Stimulated activated CD4-positive, alpha-beta T cell treated with anti-CD3 and anti-CD28 coated beads, Interleukin-1b, Interleukin-23, amount 100 ng/mL, for 24 hours (primary cell): ENCODE measurements at places on chromosomes 16 and 17.
A peak's percentile ranks its signal among the peaks of the same experiment; 100 is the strongest.

DNA sequence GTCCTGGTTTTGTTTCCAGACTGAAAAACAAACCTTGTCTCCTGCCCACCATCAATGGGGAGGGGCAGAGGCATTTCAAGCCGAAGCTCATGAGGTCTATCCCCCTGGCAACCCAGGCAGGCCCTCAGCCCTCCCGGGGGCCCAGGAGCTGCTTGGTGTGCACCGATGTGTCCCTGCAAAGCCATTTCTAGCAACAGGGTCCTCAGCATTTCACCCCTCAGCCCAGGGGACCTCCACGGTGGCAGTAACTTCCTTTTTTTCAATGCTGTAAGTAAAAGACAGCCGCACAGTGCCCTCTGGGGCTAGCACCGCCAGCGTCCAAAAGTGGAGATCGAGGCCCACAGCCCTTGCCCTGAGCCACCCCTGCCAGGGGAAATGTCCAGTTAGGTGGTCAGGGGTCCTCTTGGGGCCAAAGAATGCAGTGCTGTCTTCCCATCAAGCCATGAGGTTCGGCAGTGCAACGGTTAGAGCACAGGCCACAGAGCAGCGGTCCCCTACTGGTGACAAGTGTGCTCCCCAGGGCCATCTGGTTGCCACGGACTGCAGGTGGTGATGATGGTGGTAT lies 79.9 kb downstream of the LITAF start:
- no peak for DNase-seq

- DNase-seq, result no peak
Observed at GRCh38 chr17:82692268-82692667, 6.2 kb downstream of the RAB40B start.

- DNase-seq, result no peak
Observed at GRCh38 chr17:76560036-76560876, 20.4 kb downstream of the PRCD start.

- DNase-seq, result no peak
Observed at GRCh38 chr16:1089822-1090619, 6.0 kb downstream of the C1QTNF8 start.

DNA sequence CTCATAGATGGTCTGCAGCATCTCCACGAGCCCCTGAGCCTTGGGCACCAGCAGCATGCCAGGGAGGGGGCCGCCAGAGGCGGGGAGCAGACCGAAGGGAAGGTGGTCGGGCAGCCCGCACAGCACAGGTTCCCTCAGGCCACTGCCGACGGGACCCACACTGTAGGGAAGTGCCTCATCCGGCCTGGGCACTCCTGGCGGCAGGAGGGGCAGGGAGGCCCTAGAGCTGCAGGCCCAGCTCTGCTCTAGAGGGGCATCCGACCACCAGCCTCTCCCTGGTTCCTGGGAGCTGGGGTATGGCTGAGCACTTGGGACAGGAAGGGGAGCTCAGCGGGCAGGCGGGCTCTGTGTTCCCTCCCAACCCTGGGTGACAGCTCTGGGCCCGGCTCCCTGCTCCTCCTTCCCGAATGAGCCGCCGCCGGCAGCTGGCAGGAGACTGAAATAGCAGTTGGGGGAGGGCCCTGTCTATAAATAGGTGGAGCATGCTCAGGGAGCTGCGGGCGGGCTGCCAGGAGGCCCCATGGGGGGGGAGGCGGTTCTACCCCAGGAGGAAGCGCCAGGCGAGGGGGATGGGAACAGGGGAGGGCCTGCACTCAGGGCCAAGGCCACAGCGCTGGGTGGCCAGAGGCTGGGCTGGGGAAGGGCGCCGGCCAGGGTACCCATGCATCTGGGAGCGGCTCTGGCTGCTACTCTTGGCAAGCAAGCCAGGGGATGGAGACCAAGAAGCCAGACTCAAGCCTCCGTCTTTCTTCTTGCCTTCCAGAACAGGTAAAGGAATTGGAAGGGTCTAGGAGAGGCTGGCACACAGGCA lies 12.4 kb downstream of the HDAC5 start:
- DNase-seq, result no peak

- no peak for DNase-seq
Observed at GRCh38 chr17:41339571-41340172, 11.0 kb downstream of the KRT33A start.

- no peak for DNase-seq
Observed at GRCh38 chr16:27326738-27327585, 13.2 kb downstream of the IL4R start.

DNA sequence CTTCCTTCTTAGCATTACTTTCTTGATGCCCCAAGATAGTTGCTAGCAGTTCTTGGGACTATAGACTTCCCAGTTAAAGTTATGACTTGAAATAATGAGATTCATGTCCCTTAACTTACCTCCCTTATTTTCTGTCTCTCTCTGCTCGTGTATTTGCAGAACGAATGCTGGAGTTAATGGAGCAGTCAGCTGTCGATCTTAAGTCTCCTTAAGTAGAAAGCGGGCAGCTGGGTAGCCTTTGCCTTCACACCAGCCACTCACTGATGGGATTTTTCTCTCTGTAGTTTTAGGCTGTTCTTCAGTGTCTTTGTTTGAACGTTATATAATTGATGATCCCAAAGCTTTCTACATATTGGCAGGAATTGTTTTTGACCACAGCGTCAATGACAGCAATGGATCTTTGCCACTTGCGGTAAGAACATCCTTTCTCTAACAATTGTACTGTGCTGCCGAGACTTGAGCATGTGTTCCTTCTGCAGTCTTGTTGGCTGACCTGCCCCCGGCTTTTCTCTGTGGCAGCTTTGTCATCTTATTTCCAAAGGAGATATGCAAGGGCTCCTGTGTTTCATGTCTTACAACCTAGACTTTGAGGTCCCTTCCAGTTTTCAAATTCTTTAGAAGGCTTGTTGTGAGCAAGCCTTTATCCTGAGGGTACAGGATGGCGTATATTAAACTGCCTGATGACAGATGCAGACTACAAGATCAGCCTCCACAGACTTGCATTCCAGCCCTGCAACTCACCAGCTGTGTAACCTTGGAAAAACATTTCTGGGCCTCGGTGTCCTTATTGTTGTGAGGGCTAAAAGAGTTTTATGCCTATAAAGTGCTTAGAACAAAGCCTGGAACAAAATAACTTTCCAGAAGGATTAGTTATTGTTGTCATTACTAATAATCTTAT lies 25.1 kb upstream of the ABCA3 start:
- DNase-seq, result no peak

GRCh38 chr17:39244600-39245570 lies 19.1 kb upstream of the STAC2 start:
- peak; percentile 87 for DNase-seq

DNA sequence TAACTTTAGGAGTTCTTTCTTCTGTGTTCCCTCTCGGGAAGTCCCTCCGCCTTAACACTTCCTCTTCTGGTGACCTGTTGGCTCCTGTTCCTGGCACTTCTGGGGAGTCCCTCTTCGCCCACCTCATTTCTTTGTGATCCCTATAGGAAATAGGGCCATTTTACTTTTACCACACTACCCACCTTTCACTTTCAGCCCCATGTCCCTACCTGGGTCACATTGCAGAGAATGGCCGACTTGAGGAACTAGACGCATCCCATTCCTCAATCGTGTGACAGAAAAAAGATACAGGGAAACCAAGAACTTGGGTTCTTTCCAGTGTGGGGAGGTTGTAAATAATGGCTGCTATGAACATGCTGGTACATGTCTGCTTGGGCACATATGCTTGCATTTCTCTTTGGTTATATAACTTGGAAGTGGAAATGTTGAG lies 6.6 kb downstream of the IL21R start:
- DNase-seq, result no peak

DNA sequence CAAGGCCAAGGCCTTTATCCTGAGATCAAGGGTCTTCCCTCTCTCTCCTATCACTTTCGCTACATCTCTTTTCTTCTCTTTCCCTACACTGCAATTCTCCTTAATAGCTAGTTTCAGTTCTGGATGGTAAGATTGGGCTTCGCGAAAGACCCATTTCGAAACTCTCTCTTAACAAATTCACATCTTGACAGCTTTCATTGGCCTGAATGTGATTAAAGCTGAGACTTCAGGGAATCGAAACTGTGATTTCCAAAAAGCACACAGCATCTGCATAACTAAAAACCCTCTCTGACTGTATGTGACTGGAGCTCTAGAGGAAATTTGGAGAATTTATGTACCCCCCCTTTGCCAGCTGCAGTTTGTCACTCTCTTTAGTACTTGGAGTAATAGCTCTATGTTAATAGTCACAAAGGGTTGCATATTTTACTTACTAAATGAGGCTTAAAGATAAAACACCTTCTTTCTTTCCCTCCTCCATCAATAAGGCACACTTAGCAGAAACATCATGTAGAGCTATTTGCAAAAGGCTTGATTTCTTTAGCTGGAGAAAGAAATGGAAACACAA lies 105.3 kb upstream of the FAM20A start:
- DNase-seq, result no peak

- no peak for DNase-seq
Observed at GRCh38 chr16:86100205-86101136, 201.5 kb downstream of the IRF8 start.

DNA sequence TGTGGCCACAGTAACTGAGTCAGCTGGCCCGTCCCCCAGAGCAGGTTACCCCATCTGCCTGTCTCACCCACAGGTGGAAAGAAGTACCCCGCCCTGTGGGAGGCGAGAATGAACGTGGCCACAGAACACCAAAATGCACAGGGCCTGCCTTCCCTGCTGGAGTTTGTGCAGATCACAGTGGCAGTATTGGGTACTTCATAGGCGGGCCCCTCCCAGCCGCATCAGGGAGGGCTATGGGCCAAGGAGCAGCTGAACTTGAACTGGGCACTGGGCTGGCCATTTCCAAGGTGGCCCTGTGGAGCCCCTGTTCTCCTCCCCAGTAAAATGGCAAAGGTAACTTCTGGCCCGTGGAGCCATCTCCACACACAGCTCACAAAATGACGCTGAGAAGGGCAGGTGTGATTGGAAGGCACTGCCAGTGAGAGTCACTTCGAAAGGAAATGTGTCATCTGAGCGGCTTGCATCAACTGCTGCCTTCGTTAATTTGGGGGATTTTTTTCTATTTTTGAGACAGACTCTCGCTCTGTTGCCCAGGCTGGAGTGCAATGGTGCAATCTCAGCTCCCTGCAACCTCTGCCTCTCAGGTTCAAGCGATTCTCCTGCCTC lies 162.9 kb downstream of the ENGASE start:
- no peak for DNase-seq

DNA sequence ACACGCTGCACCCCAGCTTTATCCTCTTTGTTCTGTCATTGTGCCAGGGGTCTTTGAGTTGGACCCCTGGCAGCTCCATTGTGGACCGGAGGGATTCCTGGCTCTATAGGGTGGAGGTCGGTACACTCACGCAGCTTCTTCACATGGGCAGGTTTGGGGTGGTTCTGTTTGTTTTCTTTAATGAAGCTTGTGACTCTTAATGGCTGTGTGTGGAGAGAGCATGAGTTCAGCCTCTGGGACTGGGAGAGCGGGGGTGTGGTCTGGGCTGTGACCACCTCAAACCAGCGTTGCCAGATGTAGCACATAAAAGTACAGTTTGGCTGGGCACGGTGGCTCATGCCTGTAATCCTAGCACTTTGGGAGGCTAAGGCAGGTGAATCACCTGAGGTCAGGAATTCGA lies 21.2 kb upstream of the NAGLU start:
- DNase-seq, result no peak
